ENCODE measurements at places on chromosomes 7 and 10.
A peak's percentile ranks its signal among the peaks of the same experiment; 100 is the strongest.

- ATAC-seq, result no peak
Observed at GRCh38 chr10:127426746-127427145, 122.4 kb upstream of the NPS start.

- peak; percentile 98 for ATAC-seq
Observed at GRCh38 chr7:100626530-100627237, 14.3 kb downstream of the MOSPD3 start.

- no peak for ATAC-seq
Observed at GRCh38 chr10:101097881-101098280, 33.2 kb upstream of the TLX1 start.

DNA sequence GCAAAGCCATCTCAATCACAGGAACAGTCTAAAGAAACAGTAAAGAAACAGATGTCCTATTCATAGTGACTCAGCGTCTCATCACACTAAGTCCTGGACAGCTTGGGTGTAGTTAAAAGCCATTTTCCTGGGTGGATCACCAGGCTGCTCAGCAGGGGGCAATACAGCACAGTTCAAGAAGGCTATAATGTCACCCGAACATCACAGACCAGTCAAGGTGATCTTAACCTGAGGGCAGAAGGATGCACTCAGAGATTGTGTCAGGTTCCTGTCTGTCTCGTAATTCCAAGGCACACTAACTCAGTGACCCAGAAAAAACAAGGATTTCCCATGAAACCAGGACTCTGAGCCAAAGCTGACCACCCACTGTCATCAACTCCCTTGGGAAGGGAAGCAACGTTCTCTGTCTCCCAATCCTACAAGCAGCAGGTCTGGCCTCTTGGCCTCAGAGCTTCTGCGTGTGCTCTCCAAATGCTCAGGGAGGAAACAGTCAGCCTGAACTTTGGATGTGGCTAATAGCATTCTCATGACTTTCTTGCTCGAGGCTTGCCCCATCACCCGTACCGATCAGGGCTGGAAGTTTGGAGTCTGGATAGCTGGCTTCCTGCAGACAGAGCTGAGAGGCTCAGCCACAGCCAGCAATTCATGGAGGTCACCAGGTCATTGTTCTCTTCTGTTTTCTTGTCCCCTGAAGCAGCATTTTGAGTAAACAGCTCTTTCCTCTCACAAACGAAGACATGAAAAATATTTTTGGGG, 90.4 kb upstream of the FAM171A1 start:
- ATAC-seq, result peak; percentile 56

DNA sequence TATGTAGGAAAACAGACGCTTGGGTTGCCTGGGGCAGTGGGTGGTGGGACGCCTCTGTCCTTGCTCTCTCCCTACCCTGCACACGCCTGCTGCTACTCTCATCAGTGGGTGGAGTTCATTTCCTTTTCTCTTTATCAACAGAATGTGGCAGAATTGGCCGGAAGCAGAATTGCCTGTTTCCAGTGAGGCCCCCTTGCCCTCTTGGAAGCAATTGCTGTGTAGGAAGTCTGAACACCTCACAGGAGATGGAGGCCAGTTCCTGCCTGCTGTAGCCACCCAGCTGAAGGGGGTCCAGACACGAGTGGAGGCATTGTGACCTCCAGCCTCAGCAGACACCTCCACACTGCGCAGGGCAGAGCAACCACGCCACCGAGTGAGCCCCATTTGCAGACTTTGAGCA, 331.6 kb upstream of the ZNF32 start:
- ATAC-seq, result no peak

- ATAC-seq, result no peak
Observed at GRCh38 chr10:79342295-79342761, 4.9 kb upstream of the PPIF start.

DNA sequence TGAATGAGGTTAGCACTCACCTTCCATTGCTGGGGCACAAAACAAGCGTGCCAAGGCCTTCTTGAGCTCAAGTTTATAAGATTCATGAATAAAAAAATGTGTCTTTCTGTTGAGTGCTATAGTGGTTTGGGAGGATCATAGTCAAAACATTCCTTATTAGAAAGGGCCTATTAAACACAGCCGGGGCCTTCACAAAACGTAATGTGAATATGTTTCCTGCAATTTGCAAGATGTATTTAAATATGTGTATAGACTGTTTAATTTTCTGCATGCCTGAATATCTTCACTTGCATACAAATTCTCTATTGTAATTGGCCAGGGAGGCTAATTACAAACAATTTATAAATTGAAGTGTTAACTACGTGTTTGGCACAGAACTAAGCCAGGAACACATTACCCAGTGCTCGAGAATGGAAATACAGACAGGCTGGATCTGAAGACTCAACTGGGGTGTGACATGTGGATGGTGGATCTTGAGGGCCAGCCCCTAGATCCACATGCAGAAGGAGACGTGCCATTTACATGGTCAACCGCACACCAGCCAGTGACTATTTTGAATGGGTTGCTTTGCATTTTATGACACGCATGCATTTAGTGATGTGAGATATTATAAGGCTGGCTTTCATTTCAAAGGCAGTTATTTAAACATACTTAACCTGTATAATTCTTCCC, 31.3 kb downstream of the LYZL2 start:
- ATAC-seq, result no peak

DNA sequence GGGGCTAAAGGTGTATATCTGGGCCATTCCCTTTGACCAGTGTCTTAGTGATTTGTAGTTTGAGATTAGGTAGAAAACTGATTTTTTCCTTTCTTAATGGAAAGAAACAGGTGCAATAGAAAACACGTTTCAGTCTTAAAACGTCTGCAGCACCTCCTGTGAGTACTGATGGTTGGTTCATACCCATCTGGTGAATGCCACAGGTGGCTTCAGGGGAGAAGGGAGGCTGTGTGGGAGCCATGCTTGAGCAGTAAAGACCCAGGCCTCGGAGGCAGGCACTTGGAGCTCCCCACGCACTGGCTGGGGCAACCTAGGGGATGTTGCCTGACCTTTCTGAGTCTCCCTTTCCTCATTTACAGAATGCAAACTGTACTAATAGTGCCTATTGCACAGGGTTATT, 171.5 kb upstream of the GRB10 start:
- no peak for ATAC-seq

Measured in SK-N-SH treated with all-trans-retinoic acid at 6 μM for 48 hours (cell line).